ENCODE measurements at places on chromosomes 7 and 10. TPM values are rescaled to one million over a fixed set of nuclear protein-coding genes. Genes with fewer than 3 reads are reported as not detected.
A peak's percentile ranks its signal among the peaks of the same experiment; 100 is the strongest.

Gene KIN
- polyA plus RNA-seq, result 24.6 TPM

Gene ZCCHC24
- 27.9 TPM for polyA plus RNA-seq

Gene TES
- polyA plus RNA-seq, result 85.7 TPM

Gene SLC16A9
- polyA plus RNA-seq, result 31.5 TPM

Gene HTR5A
- polyA plus RNA-seq, result not detected

Gene SYPL1
- 166 TPM for polyA plus RNA-seq

Gene TMEM236
- 0.14 TPM for polyA plus RNA-seq

Gene HMX3
- not detected for polyA plus RNA-seq

Gene LIPJ
- 0.11 TPM for polyA plus RNA-seq

Gene ITIH2
- polyA plus RNA-seq, result 0.18 TPM

- DNase-seq, result no peak
These were observed 172.1 kb upstream of the MGMT start for GRCh38 chr10:129294944-129295343.

DNA sequence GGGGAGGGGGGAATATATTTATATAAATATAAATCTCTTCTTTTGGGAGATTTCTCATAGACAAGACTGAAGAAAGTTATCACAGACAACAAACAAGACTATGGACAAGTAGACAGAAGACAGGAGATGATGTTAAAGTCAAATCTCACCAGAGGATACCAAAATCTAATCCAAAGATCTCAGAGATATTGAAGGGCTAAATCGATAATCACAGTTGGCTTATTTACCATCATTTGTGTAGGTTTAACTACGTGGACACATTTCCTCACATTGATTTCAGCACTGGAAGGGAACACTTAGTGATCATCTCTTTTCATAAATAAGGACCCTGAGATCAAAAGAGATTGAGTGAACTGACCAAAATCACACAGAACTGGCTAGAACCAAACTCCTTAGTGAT is 2.7 kb upstream of the INPP5F start:
- DNase-seq, result no peak

DNA sequence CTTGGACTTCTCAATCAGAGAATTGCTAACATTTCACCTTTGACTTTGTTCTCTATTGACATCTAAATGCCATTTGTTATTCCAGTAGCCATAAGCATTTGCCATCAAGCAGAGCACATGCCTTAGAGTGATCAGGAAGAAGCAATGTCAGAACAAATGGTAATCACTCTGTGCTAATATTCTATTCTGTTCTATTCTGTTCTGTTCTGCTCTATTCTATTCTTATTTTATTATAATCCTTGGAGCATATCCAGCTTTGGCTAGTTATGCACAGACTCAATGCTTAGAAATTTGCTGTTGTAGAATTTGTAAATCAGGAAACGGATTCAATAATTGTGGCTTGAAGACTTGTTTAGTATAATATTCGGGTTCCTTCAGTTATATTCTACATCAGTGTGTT is 175.4 kb downstream of the EXOC4 start:
- DNase-seq, result no peak

- no peak for DNase-seq
These were observed 127.6 kb downstream of the NEURL1 start for GRCh38 chr10:103620891-103621782.

DNA sequence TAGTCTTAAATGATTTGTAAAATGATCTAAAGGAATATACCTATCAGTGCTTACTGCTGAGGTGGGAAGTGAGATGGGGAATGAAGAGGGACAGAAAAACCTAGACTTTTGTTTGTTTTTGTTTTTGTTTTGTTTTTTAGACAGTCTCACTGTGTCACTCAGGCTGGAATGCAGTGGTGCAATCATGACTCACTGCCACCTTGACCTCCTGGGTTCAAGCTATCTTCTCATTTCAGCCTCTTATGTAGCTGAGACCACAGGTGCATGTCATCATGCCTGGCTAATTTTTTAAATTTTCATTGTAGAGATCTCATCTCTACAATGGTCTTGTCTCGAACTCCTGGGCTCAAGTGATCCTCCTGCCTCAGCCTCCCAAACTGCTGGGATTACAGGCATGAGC is 116.4 kb upstream of the SEM1 start:
- no peak for DNase-seq

DNA sequence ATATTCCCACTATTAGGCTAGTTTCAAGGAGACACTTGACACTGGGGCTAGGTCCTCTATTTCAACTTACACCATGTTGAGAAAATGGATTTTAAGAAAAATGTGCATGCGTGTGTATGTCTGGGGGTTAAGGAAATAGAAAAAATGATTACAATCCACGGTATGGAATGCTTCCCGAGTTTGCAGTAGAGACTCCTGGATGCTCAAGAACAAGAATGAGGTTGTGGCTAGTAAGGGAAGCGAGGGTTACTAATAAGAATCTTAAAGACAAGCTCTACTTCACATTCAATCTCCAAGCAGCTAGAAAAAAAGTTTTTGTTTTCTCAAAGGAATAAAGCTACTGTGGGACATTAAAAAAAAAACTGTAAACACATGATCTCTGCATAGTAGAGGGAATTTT is 54.7 kb downstream of the ANK3 start:
- no peak for DNase-seq

DNA sequence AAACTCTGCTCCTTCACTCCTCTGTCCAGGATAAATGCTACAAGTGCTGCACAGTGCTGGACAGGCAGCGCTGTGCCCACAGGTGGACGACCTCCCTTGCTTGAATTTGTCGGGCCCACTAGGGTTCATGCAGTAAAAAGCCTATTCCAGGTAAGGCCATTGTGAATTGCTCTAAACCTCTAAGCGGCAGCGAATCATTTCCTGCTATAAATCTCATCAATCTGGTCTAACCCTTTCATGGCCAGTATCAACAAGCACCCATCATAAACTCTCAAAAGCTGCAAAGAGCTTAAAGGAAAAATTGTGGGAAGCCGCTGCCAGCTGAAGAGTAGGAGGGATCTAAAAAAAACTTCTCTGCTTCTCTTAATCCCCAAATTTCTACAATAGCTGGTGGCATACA is 134.2 kb downstream of the SLC25A13 start:
- no peak for DNase-seq

- no peak for DNase-seq
These were observed 479 bp downstream of the PNPLA8 start for GRCh38 chr7:108525327-108525984.

- DNase-seq, result no peak
These were observed 2.1 kb downstream of the ZNF511 start for GRCh38 chr10:133310789-133311188.

- DNase-seq, result no peak
These were observed 26.0 kb upstream of the SORCS3 start for GRCh38 chr10:104615136-104615535.

GRCh38 chr7:867001-867405 is 9.4 kb upstream of the GET4 start:
- DNase-seq, result peak; percentile 47

DNA sequence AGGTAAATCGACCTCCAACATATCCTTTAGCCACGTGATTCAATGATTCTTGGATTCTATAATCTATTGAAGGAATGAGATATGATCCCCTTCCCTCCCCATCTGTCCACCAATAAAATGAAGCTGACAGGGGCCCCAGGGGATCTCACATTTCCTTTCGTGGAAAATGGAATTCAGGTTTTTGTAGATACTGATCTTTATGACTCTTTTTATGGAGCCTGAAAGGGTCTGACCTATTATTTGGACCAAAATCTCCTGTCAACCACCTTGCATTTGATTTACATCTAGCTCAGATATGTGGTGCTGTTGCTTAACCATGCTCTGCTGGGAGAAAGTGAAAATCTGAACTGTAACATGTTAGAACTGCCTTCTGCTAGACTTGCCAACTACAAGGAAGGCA is 234.0 kb upstream of the CXCL12 start:
- no peak for DNase-seq

All from right renal pelvis (tissue), 4 donors.